ENCODE measurements at places on chromosomes 11 and 22.
A peak's percentile ranks its signal among the peaks of the same experiment; 100 is the strongest.

DNA sequence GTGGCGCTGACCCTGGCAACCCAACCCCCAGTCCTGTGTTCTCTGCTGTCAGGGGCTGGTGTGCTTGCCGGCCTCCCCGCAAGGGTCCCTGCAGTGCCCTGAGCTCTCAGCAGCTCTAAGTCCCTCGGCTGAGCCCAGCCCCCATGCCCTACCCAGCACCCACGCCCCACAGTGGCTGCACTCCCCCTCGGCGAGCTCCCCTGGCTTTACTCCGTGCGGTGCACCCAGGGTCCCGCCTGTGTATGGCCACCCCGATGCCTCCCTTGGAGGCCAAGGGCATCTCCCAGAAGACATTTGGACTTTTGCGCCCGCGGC lies 72.5 kb upstream of the SHISAL1 start:
- H3K4me3 ChIP-seq, result no peak overlapping the region
- DNase-seq, result no peak
- H3K27me3 ChIP-seq, result no peaks in the 10 kb centered on the region
- no peaks in the 10 kb centered on the region for H3K4me1 ChIP-seq
- H3K27ac ChIP-seq, result no peak overlapping the region

DNA sequence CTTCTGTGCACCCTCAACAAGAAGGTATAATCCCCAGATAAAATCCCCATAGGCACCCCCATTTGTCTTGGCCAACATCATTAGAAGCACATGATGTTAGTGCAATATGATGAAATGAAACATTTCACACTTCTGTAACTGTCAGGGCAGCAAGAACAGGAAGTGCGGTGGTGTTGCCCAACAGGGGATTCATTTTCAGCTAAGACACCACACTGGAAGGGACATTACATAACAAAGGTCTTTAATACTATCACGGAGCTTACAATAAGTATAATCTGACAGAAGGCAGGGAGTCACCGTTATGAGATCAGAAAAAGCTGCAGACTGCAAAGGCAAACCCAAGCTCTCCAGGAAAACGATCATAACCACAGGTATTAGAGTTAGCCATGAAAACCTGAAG lies 2.0 kb downstream of the OR52W1 start:
- H3K27ac ChIP-seq, result no peak overlapping the region
- H3K4me1 ChIP-seq, result no peaks in the 10 kb centered on the region
- H3K27me3 ChIP-seq, result peaks cover 7% of the 10 kb centered on the region
- H3K36me3 ChIP-seq, result no peaks in the 10 kb centered on the region

GRCh38 chr11:7168741-7168990 lies 79.9 kb downstream of the RBMXL2 start:
- no peak overlapping the region for H3K4me3 ChIP-seq
- no peak overlapping the region for H3K27ac ChIP-seq
- H3K36me3 ChIP-seq, result no peaks in the 10 kb centered on the region
- DNase-seq, result no peak
- H3K27me3 ChIP-seq, result no peaks in the 10 kb centered on the region
- H3K4me1 ChIP-seq, result no peaks in the 10 kb centered on the region

DNA sequence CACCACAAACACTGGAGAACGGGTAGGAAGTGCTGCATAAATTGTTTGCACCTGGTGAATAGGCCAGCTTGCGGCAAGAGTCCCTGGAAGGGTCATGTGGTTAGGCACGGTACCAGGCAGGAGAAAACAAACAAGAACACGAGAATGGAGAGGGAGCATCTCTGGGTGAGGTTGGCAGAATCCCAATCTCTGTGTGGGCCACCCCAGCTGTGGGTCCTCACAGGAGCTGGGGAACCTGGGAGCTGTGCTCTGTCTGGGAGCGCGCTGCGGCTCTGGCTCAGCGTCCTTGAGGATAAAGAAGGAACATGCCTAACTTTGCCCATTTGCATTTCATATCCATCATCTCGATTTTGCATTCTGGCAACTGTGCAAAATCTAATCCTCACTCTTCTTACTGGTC lies 46.1 kb upstream of the JAM3 start:
- no peak for DNase-seq
- H3K4me1 ChIP-seq, result no peaks in the 10 kb centered on the region
- H3K4me3 ChIP-seq, result no peak overlapping the region
- H3K36me3 ChIP-seq, result no peaks in the 10 kb centered on the region
- peaks cover 71% of the 10 kb centered on the region for H3K27me3 ChIP-seq
- no peak overlapping the region for H3K27ac ChIP-seq

DNA sequence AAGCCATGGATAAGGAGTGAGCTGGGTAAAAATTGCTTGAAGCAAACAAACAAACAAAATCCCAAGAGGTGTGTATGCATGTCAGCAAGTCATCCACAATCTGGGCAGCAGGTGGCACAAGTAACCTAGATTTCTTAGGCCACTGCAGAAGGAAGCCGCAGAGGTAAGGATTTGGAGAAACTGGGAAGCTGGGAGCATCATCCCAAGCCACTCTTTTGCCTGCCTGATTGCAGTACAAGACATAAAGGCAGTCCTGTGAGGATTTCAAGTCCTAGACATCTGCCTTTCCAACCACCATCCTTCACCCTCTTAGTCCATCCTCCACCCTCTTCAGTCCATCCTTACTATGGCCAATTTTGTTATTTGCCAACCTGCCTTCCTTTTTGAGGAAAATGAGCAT lies 67.2 kb upstream of the BMAL1 start:
- no peak overlapping the region for H3K4me3 ChIP-seq
- peaks cover 5% of the 10 kb centered on the region for H3K4me1 ChIP-seq
- peaks cover 28% of the 10 kb centered on the region for H3K27me3 ChIP-seq
- no peak overlapping the region for H3K27ac ChIP-seq
- H3K36me3 ChIP-seq, result no peaks in the 10 kb centered on the region
- peak; percentile 17 for DNase-seq

GRCh38 chr22:16803255-16803917 lies 21.8 kb downstream of the XKR3 start:
- no peak overlapping the region for H3K27ac ChIP-seq
- no peak for DNase-seq
- H3K36me3 ChIP-seq, result peaks cover 35% of the 10 kb centered on the region
- H3K4me3 ChIP-seq, result no peak overlapping the region
- no peaks in the 10 kb centered on the region for H3K4me1 ChIP-seq
- no peaks in the 10 kb centered on the region for H3K27me3 ChIP-seq

DNA sequence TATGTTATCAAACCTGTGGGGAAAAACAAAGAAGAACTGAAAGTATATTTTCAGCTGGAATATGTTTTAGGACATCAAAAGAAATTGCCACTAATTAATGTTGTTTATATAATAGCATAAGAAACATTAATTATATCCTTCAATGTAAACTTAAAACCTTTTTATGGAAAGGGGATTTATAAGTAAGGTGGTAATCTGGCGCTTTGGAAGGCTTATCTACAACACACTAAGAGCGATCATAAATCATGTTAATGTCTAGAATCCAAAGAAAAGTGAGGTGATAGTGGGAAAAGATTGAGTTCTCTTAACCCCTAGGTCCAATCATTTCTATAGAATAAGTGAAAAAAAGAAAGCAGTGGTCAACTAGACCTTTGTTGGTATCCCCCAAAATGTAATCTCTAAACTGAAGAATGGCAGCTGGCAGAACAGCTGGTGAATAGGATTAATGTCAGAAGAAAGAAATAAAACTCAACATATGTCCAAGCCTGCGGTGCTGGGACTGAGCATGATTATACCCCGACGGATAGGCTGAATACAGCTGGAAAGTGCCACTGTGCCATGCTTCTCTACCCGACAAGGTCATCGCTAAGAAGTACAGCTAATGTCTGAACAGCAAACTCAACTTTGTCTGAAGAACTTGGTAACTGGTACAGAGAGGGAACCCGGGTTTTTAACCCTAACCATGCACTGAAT lies 64.0 kb downstream of the SOX6 start:
- H3K27ac ChIP-seq, result peak overlapping the region; percentile 71
- no peaks in the 10 kb centered on the region for H3K27me3 ChIP-seq
- peaks cover 43% of the 10 kb centered on the region for H3K4me1 ChIP-seq
- no peaks in the 10 kb centered on the region for H3K36me3 ChIP-seq

DNA sequence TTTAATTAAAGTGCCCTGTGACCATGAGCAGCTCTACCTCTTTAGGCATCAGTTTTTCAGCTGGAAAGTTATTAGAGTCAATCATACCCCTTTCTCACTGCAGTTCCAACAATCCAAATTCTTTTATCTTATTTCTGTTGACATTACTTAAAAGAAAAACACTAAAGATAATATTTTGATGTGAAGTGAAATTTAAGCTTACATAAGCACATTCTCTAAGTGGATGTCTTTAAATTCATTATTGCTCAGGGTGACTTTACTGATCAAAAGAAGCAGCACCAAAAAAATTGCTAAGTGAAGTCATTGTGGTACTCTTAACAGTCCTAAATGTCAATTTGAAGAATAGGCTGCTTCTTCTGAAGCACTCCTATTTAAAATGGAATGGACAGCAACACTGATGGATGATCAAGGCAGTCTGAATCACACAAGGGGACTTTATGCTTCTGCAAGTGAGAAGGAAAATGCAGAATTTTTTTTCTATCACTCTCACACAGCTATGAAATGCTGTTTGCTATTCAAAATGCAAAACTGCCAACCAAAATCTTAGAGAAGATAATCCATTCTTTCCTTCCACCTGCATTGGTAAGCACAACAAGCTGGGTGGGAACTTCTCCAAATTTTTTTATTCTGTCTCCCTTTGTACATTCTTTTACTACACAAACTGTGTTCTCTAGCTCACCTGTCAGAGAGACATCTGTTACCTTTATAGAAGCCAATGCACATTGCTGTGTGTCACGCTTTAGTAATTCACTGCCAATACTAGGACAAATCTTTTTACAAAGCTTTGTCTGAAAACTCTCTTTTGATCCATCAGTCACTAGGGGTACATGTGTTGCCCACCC lies 179.9 kb downstream of the GRIA4 start:
- H3K4me1 ChIP-seq, result no peaks in the 10 kb centered on the region
- H3K4me3 ChIP-seq, result no peak overlapping the region
- no peaks in the 10 kb centered on the region for H3K36me3 ChIP-seq
- no peak overlapping the region for H3K27ac ChIP-seq
- H3K27me3 ChIP-seq, result no peaks in the 10 kb centered on the region

GRCh38 chr22:47626428-47627390 lies 864.3 kb downstream of the TBC1D22A start:
- peak; percentile 19 for DNase-seq
- H3K36me3 ChIP-seq, result no peaks in the 10 kb centered on the region
- H3K27ac ChIP-seq, result no peak overlapping the region

DNA sequence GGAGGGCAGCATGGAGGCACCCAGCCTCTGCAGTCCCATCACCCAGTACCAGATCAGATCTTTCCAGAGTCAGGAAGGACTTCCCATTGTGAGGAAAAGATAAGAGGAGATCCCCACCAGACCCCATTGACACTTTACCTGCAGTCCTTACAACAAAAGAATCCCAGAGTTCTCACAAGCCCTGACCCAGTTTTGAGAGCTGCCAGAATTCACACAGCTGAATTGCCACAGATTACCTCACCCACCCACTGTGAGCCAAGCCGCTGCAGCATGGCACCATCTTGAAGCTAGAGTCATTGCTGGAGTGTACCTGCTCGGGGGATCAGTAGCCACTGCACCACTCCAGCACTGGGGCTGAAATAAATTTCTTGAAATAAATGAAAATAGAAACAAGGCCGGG lies 91.8 kb upstream of the UBASH3B start:
- no peaks in the 10 kb centered on the region for H3K27me3 ChIP-seq
- H3K4me3 ChIP-seq, result no peak overlapping the region
- H3K27ac ChIP-seq, result no peak overlapping the region
- no peaks in the 10 kb centered on the region for H3K4me1 ChIP-seq
- DNase-seq, result no peak

DNA sequence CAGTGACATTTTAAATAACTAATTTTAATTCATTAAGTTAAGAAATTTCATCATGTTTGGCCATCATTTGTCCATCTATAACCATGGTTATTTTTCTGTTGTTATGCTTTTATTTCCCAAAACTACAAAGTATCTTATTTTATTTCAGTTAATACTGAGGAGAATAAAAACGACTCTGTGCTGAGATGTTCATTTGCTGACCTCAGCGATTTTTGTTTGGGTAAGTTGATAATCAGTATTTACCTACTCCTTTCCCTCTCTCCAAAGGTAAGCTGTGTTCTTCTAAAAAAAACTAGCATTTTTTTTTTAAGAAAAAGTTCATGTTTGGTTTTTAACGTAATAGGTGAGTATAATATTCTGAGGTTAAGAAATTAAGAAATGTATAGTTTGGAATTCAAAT lies 111.7 kb downstream of the ANO3 start:
- H3K4me1 ChIP-seq, result no peaks in the 10 kb centered on the region
- DNase-seq, result no peak
- H3K27me3 ChIP-seq, result no peaks in the 10 kb centered on the region
- H3K36me3 ChIP-seq, result no peaks in the 10 kb centered on the region

GRCh38 chr11:28815110-28815509 lies 706.9 kb downstream of the METTL15 start:
- H3K4me1 ChIP-seq, result no peaks in the 10 kb centered on the region
- H3K36me3 ChIP-seq, result no peaks in the 10 kb centered on the region
- H3K4me3 ChIP-seq, result no peak overlapping the region
- H3K27ac ChIP-seq, result no peak overlapping the region
- DNase-seq, result no peak

DNA sequence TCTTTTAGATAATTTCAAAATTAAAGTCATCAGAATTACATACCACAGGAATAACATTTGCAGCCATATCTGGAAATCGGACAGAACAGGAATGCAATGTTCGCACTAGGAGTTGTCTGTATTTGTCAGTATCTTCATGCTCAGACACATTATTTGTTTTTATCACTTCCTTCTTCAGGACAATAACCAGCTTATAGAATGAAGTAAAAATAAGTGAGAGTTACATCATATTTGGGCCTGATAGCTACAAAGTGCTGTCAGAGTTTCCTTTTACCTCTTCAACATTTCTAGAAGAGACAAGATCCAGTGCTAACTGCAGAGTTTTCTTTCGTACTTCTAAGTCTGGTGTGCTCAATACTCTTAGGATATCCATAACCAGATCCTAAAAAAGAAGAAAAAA lies 18.9 kb downstream of the COPB1 start:
- no peak for DNase-seq
- no peaks in the 10 kb centered on the region for H3K4me1 ChIP-seq
- H3K36me3 ChIP-seq, result peaks cover 93% of the 10 kb centered on the region

- no peak overlapping the region for H3K4me3 ChIP-seq
- no peak for DNase-seq
- H3K27me3 ChIP-seq, result no peaks in the 10 kb centered on the region
- no peaks in the 10 kb centered on the region for H3K4me1 ChIP-seq
Observed at GRCh38 chr22:26551568-26551967, 38.4 kb downstream of the TPST2 start.
